COR-L47 (cell line): ENCODE measurements at places on chromosomes 6 and 20.

- DNase-seq, result no peak
Observed at GRCh38 chr6:142938510-142938909, 6.5 kb downstream of the HIVEP2 start.

DNA sequence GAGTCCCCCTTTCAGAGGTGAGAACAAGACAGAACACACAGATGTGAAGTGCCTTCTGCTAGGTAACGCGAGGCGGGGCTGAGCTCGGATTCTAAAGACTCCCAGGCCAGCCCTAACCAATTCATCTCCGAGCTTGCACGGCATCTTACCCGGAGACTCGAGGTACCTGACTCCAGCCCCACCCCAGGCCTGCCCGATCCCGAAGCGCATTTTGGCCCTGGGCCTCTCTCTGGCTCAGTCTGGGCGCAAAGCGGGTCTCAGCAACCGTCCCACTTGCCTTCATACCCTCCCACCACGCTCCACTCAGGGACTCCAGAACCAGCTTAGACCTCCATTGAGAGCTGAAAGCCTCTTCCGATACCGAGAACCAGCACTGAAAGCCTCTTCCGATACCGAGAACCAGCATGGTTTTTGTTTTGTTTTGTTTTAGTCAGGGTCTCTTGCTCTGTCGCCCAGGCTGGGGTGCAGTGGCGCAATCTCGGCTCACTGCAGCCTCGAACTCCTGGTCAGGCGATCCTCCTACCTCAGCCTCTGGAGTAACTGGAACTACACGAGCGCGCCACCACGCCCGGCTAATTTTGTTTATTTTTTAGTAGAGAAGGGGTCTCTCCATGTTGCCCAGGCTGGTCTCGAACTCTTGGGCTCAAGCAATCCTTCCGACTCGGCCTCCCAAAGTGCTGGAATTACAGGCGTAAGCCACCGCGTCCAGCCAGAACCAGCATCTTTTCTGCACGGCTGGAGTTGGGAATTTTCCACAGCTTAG lies 557 bp upstream of the DYNLRB1 start:
- DNase-seq, result peak; percentile 72

GRCh38 chr6:13380761-13381160 lies 52.4 kb upstream of the TBC1D7 start:
- no peak for DNase-seq

GRCh38 chr6:77019081-77019480 lies 444.2 kb downstream of the HTR1B start:
- no peak for DNase-seq

DNA sequence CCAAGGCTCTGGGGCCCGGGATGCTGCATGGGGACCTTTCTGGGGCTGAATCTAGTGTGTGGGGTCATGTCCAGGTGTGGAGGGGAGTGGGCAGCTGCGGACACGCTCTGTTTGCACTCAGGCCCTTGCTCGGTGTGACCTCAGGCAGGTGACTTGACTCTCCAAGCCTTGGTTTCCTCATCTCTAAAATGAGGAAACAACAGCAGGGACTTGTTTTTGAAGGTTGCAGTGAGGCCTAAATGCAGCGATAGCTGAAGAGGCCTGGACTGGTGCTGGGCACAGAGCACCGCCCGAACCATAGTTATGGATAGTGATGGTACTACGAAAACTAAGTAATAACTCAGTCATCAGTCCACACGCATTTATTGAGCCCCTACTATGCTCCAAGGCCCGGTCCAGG lies 91.8 kb downstream of the NOL4L start:
- no peak for DNase-seq

DNA sequence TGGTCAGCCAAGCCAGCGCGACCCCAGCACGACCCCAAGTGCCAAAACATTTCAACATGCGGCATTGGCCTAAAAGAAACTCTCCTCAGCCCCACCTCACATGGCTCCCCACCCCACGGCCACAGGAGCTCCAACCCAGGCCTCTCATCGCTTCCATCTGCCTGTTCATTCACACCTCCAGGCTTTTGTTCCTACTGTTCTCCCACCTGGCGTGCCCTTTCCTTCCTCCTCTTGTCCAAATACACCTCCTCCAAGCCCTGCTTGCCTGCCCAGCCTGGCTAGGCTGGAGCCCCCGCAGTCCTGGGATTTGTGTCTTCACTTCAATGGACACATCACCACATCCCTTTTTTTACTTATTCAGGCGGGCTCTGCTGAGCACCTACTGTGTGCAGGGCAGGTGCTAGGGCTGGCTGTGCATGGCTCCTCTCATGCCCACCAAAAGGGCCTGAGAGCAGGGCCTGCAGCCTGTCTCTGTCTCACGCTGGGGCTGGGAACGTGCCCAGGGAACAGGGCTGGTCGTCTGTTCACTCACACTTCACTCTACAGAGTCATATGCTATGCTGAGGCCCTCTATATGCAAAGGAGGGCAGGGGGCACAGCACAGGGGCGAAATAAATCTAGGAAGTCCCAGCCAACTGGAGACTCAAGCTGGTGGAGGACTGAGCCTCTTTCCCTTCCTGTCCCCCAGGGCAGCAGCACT lies 61.1 kb downstream of the GRM4 start:
- DNase-seq, result no peak

- peak; percentile 64 for DNase-seq
Observed at GRCh38 chr6:148771212-148771601, 24.4 kb downstream of the UST start.

- DNase-seq, result no peak
Observed at GRCh38 chr6:112022749-112023148, 31.2 kb upstream of the CCN6 start.

DNA sequence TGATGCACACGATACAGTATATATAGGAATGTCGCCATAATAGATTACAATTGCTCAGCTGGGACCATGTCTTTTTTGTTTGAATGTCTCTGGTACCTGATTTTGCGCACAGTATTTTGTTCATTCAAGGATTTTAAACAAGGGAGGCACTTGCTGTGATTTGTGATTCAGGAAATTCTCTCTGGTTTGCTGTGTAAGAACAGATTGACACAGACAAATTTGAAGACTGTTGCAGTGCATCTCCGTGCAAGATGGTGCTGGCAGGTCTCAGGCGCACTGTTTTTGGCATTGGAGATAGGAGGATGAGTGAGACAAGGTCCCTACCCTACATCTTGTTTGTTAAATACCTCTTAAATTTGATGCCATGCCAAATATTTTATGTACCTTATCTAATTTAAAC lies 2.5 kb downstream of the MAPRE1 start:
- DNase-seq, result no peak

- no peak for DNase-seq
Observed at GRCh38 chr6:17621003-17621402, 20.9 kb downstream of the FAM8A1 start.

GRCh38 chr6:106086814-106087175 lies 659 bp downstream of the PRDM1 start:
- DNase-seq, result no peak

DNA sequence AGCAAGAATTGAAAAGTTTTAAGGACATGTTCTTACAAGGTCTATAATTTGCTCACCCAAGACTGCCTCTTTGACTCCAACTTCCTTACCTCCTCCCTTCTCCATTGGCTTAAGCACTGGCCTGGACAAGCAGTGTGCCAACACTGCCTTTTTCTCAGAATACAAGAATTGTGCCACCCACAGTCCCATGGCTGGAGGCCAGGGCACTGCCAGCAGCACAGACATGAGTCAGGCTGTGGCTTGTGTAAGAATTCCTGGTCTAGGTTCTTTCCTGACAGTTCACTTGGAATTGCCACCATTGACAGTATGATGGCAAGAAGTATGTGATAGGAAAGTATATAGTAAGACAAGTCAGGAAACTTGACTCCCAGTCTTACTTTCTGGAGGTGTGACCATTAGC lies 202.7 kb upstream of the MARCKS start:
- DNase-seq, result no peak

DNA sequence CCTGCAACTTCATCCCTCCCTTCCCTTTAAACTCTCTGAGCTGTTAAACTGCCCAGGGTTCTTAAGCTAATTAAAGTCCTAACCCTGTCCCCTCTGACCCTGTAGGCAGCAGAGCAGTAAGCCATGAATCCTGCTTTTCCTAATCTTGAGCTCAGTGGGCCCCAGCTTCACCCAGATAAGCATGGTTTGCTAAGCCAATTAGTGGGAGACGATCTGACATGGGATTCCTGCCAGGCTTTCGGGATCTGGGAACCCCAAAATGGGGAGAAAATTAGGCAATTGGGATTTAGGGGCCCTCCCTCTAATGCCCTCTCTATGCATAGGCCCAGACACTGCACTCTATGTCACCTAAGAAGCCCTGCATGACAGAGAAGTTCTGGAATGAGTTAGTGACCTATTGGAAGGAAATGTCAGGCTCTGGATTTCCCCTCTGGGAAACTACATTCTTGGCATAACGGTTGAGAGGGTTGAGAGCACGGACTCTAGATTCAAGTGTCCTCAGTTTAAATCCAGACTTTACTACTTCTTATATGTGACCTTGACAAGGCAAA lies 4.6 kb downstream of the XKR7 start:
- DNase-seq, result no peak

DNA sequence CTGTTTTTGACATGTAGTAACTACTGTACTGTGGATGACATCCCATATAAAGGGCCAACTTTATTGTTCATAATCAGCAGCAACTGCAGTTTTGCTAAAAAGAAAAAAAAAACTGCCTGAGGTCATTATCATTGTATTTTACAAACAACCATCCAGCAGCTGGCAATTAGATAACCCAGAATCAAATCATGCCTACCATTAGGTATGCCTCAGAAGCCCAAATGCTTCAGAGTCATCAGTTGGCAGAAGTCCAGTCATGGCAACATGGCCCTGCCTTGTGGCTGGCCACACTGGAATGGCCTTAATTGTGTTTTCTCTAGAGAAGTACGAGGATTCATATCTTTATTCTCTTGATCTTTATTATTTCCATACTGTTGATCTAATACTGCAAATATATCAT lies 462.4 kb upstream of the NRSN1 start:
- DNase-seq, result no peak
